Activated T-cell treated with anti-CD3 and anti-CD28 coated beads, Interleukin-2, amount 50 U/mL, for 4 hours (primary cell): ENCODE measurements at places on chromosomes 4 and X.

- DNase-seq, result no peak
Observed at GRCh38 chr4:32161392-32161791, 1441.2 kb downstream of the PCDH7 start.

DNA sequence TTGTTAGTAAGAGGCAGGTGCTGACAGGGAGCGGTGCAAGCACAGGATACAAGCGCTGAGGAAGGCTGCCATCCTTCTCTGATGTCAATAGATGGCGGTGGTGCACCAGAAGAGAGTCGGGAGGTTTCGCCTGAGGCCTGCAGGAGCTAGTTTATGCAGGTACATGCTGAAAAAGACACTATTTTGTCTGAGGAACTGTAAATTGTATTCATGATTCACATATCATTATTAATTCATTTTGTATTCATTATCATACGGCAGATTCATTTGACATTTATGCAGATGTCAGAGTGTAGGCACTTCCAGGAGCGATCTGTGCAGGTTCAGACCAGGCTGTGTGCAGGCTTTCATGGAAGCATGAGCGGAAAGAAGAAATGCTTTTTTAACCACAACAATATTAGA lies 824.0 kb downstream of the STIM2 start:
- DNase-seq, result no peak

DNA sequence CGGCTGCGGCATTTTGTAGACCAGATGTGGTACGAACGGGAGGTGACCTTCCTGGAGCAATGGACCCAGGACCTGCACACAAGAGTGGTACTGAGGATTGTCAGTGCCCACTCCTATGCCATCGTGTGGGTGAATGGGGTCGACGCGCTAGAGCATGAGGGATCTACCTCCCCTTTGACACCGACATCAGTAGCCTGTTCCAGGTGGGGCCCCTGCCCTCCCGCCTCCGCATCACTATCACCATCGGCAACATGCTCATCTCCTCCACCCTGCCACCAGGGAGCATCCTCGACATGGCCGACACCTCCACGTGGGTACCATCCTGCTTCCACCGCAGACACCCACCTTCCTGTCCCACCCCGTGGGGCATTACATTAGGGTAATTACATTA lies 46.2 kb downstream of the SMARCA5 start:
- DNase-seq, result peak; percentile 20

DNA sequence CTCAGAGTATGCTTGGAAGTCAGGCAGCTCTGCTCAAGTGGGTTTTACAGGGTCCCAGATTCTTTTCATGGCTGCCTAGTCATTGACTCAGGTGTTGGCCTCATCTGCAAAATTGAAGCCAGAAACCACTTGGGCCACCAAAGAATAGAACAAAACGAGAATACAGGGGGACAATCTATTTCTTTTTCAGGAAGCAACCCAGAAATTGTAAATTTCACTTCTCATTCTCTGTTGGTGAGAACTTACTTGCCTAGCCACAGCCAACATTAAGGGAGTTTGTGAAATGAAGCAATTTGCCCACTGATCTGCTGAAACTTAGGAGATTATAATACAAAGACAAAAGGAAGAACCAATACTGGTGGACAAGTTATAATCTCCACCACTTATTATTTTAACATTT lies 8.6 kb upstream of the TKTL2 start:
- DNase-seq, result no peak

GRCh38 chr4:169341490-169341889 lies 70.7 kb upstream of the SH3RF1 start:
- no peak for DNase-seq

- no peak for DNase-seq
Observed at GRCh38 chrX:2717312-2717711, 26.2 kb downstream of the CD99 start.

GRCh38 chr4:7590899-7591298 lies 156.2 kb upstream of the PSAPL1 start:
- DNase-seq, result no peak

GRCh38 chr4:181958446-181958845 lies 284.8 kb upstream of the TENM3 start:
- DNase-seq, result no peak

- no peak for DNase-seq
Observed at GRCh38 chr4:70666369-70666768, at the start of gene JCHAIN. JCHAIN (minus strand) TSS chr4:70666508; CDS start chr4:70666490, 18 bp downstream.

- DNase-seq, result no peak
Observed at GRCh38 chr4:25792200-25792791, 70.5 kb downstream of the SEL1L3 start.

- no peak for DNase-seq
Observed at GRCh38 chr4:153731239-153731638, 28.6 kb downstream of the RNF175 start.

DNA sequence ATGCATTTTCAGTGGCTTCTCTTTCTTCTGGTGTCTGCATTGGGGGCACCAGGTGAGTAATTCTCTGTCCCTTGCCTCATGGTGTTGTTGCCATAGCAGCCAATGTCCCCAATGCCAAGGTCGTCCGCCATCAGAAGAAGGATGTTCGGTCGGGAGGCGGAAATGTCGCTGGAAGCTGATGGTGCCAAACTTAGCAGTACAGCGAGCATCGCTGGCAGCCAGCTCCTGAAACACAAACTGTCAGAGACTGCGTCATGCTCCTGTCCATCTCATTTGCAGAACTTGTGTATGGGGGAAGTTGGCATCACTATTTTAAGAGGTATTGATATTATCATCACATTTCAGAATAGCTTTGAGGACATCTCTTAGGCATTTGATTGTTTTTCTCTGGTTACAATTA lies 29.1 kb upstream of the ARSD start:
- no peak for DNase-seq

DNA sequence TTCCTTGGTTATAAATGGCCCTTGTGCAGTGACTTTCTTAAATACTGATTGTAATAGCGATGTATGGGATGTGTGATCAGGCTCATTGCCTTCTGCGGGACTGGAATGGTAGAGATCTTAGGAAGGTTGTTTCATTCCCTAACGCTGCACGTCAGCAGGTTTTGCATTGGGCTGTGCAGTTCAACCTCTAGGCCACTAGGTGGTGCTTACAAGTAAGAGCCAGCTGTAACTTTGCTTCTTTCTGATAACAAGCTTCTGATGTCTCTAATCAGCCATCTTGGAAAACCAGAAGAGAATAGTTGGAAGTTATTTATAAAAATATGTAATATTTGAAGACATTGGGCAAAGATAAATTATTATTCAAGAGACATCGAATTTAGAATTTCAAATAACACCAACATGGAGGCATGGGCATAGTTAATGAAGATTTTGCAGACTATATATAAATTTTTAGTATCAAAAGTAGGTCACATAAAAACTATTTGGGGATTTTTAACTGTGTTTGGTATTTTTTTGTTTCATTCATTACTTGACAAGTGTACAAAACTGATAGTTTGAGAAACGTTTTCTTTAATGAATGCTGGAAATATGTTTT lies 339.7 kb upstream of the PCDH7 start:
- no peak for DNase-seq

GRCh38 chr4:56755901-56756300 lies 65.6 kb downstream of the SPINK2 start:
- DNase-seq, result no peak

DNA sequence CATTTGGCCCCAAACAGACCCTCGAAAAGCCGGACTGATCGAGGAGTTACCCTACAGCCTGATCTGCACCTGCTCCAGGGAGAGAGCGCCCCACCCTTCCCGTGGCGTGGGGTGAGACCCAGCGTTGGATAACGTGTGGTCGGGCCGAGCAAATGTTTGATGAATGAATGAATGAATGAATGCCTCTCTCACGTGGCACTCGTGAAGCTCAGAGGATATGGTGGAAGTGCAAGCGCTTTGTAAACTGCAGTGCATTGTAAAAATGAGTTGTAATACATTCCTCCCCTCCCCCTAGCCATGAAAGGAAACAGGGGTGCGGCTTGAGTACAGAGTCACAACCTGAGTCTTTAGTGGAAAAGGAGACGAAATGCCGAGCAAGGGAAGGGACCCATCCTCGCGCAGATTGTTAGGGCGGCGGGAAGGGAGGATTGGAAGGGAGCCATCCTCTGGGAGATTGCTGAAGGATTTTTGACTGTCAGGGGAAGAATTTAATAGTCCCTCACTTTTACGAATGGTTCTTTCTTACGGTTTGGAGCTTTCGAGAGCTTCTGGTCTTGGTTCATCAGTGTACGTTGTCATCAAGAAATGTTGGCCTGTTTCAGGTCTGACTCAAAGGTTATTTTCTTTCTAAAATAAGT lies 772 bp upstream of the FBXW7 start:
- no peak for DNase-seq

GRCh38 chr4:37977471-37978247 lies 17.5 kb downstream of the PTTG2 start:
- peak; percentile 76 for DNase-seq

- no peak for DNase-seq
Observed at GRCh38 chr4:179399054-179399782, 1957.0 kb upstream of the AGA start.

DNA sequence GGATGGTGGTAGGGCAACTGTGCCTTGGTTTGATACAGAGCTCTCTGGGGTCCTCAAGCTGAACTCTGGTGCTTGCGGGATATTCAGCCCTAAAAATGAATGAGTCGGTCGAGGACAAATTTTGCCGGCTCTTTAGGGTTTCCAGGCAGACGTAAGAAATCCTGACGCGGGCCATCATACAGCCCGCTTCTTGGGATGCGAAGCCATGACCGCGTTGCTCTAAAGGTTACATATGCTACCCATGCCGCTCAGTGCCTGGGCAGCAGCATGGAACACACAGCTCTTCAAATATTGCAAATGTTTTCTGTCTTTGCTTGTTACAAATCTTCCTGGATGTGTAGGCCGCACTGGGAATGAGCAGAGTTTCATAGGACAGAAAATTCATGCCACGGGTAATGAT lies 55.6 kb downstream of the NBDY start:
- DNase-seq, result no peak

DNA sequence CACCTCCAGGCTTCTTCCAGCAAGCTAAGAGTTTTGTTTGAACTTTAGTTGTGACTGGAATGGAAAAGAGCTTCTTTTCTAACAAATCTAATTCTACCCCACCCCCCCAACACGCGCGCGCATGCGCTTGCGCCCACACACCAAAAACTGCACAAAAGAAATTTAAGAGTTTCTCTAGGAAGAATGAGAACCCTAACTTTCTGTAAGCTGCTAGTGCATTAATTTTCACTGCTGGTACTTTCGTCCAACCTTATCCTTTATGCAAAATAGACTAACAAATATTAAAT lies 9.0 kb upstream of the INTU start:
- DNase-seq, result no peak

GRCh38 chr4:102268355-102268754 lies 76.9 kb downstream of the SLC39A8 start:
- DNase-seq, result no peak

DNA sequence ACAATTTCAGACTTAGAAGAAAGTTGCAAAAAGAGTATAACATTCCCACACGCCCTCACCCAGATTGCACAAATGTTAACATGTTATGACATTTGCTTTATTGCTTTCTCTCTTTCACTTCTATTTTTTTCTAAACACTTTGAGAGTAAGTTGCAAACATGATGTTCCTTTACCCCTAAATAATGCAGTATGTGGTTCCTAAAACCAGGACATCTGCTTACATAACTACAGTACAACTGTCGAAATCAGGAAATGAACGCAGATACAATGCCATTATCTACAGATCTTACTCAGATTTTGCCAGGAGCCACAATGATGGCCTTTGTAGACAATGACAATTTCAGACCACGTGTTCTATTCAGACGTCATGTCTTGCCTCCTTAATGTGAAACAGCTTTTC lies 22.4 kb downstream of the SH3TC1 start:
- DNase-seq, result no peak

GRCh38 chr4:186781032-186781917 lies 57.6 kb upstream of the FAT1 start:
- DNase-seq, result no peak

DNA sequence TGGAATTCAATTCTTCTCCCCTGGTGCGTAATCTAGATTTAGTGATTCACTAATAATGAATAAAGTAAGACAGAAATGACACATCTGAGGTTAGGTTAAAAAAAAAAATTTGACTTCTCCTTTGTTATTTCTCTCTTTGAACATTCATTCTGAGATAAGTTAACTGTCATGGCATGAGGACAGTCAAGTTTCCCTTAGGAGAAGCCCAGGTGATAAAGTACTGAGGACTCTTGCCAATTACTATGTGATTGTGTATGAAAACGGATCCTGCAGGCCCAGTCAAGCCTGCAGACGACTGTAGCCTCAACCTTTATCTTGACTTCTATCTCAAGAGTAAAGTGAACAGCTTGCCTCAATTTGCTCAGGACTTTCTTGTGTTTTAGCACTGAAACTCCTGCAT lies 293.2 kb downstream of the PRR32 start:
- DNase-seq, result no peak
